RCC 7860 (cell line): ENCODE measurements at places on chromosomes 3 and 15.

DNA sequence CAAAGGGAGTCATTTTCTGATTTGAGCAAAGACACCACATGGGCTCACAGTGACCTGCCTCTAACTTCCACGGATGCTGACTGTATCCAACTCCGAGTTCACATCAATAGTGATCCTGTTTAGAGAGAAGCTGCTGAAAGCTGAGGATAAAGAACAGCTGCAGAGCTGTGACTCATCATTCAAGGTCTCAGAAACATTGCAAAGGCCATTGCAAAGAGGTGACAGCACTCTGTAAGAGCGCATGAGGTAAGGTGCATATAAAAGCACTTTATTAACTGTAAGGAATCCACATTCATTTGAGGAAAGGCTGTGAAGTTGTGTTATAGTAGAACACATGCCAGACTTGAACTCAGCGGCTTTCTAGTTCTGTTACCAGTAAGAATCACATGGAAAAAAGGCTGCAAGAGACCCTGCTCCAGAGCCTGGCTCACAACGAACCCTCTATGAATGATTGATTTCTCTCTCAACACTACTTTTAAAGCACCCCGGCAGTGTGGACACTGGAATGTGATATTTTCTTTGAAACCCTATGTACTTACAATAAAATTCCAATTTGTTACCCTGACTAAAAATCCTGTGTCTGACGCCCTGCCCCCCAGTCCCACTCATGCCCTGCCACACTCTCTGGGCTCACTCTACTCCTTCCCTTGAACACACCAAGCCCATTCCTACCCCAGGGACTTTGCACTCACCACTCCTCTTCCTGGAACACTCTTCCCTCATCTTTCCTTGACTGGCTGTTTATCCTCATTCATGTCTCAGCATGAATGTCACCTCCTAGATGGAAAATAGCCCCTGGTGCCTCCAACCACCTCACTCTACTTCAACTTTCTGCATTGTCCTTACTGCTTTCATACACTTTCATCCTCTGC, 111.2 kb downstream of the LSM3 start:
- peak; percentile 21 for DNase-seq

- no peak for DNase-seq
Measured at GRCh38 chr3:88032245-88032644, 26.6 kb downstream of the CGGBP1 start.

GRCh38 chr3:73234354-73235014, 173.0 kb downstream of the EBLN2 start:
- no peak for DNase-seq

GRCh38 chr3:99777708-99778107, 40.0 kb upstream of the CMSS1 start:
- no peak for DNase-seq

DNA sequence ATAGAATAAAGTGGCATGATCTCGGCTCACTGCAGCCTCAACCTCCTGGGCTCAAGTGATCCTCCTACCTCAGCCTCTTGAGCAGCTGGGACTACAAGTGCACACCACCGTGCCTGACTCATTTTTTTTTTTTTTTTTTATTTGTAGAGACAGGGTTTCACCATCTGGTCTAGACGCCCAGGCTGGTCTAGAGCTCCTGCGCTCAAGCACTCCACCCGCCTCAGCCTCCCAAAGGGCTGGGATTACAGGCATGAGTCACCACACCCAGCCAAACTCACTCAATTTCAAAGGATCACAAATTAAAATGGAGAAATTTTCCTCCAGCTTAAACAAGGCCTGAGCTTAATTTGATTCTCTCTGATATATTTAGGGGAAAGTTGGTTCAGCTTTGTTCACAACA, 27.3 kb upstream of the NMB start:
- DNase-seq, result peak; percentile 64

GRCh38 chr3:23676093-23676492, 129.7 kb upstream of the UBE2E1 start:
- DNase-seq, result peak; percentile 7

- no peak for DNase-seq
Measured at GRCh38 chr3:136883967-136884720, 22.1 kb downstream of the NCK1 start.

DNA sequence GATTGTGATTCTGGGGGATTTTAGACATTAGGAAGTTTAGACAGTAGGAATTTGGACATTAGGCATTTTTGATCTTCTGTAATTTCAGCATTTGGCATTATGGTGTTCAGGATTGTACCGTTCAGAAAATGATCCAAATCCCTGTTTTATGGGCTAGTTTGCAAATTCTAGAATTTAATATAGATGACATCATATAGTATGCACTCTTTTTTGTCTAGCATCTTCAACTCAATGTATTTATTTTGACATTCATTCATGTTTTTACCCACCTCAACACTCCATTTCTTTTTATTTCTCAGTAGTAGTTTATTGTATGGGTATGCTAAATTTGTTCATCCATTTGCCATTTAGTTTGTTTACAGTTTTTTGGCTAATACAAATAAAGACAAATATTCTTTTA, 105.3 kb upstream of the ZPLD1 start:
- no peak for DNase-seq

DNA sequence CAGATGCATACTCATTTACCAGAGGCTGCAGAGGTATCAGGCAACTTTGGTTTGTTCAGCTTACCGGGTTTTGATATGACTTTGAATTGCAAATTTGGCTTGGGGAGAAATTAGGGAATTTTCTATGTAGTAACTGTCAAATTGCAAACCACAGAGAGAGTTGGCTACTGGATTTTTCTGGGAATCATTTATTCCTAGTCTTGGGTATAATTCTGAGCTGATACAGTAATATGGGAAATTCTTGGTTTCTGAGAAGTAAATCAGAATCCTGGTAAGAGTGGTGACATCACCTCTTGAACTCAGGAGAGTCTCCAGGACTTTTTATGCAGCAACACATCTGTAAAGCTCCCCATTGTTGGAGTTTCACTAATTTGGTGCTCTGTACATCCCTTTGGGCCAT, 39.0 kb downstream of the GAP43 start:
- no peak for DNase-seq

DNA sequence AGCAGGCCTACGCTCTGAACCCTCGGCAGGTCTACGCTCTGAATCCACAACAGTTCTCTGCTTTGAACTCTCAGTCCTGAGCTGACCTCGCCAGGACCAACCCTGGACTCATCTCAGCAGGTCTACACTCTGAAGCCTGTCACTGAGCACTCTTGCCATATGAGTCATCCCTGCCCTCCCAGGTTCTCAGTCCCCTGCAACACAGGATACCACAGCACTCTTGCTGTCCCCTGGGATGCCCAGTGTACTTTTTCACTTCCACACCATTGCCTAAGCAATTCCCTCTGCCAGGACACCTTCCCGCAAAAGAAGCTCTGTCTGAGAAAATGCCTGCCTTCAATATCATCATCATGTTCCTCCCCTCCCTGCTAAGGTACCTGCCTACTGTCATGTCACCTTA, 42.0 kb downstream of the NUP210 start:
- peak; percentile 51 for DNase-seq

- no peak for DNase-seq
Measured at GRCh38 chr3:160698599-160699195, 21.7 kb downstream of the ARL14 start.

- no peak for DNase-seq
Measured at GRCh38 chr3:51393564-51393963, 2.5 kb downstream of the RBM15B start.

GRCh38 chr15:79918278-79918677, 21.5 kb upstream of the MTHFS start:
- no peak for DNase-seq

GRCh38 chr15:39744334-39745103, 38.1 kb downstream of the FSIP1 start:
- no peak for DNase-seq

- DNase-seq, result no peak
Measured at GRCh38 chr3:16335772-16336645, 71.0 kb downstream of the OXNAD1 start.

DNA sequence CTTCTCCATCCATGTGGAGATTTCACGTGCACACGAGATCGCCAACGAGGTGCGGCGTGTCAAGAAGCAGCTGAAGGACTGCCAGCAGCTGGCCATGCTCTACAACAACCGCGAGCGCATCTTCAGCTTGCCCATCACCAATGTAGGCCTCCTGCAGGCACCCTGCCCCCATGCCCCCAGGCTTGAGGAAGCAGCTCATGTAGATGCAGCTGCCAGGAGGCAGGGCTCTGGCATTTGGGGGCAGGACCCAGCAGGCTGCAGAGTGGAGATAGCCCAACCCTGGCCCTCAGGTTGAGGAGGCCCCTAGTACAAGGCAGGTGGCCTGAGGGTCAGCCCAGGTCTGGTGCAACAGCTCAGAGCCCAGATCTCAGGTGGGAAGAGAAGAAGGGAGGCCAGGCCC, 36.4 kb downstream of the DNAH1 start:
- no peak for DNase-seq

DNA sequence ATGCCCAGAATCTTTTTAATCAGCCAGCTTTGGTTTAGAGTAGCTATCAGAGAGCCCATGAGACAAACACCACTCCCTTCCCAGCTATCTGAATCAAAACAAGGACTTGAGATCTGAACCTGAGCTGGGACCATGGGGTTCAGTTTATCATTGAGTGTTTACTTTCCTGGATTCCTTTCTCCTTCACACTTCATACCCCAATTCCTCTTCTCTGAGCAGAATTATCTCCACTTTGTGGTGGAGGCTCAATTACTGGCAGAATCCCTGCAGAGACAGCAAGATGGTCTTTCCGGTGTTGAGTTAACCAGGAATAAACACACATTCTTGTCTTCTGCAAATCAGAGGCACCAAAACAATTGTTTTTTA, 102.4 kb downstream of the RPL22L1 start:
- DNase-seq, result no peak

- no peak for DNase-seq
Measured at GRCh38 chr3:11910971-11911531, 64.4 kb upstream of the TAMM41 start.

GRCh38 chr3:172673210-172673679, 37.6 kb downstream of the NCEH1 start:
- DNase-seq, result peak; percentile 65

DNA sequence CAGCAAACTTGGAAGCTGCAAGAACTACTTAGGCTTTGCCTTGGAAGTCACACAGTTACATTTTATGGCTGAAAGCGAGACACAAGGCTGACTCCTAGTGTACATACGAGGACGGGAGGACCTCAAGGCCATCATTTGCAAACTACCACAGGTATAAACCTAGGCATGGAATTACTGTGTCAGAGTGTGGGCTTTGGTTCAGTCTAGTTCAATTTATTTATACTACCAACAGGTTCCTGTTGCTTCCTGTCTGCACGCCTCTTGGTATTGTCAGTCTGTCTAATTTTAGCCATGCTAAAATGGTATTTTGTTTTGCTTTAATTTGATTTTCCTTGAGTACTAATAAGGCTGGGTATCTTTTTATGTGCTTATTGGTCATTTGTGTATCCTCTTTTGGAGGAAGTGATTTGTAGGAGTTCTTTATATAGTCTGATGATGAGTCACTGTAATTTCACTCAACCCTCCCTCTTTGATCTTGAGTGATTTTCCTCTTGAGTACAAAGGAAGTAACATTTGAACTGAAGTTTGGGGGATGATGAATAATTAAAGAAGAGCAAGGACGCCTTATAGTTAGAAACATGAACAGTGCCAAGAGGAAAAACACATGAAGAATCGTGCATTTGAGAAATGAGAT, 8.2 kb downstream of the ANKRD34C start:
- no peak for DNase-seq

DNA sequence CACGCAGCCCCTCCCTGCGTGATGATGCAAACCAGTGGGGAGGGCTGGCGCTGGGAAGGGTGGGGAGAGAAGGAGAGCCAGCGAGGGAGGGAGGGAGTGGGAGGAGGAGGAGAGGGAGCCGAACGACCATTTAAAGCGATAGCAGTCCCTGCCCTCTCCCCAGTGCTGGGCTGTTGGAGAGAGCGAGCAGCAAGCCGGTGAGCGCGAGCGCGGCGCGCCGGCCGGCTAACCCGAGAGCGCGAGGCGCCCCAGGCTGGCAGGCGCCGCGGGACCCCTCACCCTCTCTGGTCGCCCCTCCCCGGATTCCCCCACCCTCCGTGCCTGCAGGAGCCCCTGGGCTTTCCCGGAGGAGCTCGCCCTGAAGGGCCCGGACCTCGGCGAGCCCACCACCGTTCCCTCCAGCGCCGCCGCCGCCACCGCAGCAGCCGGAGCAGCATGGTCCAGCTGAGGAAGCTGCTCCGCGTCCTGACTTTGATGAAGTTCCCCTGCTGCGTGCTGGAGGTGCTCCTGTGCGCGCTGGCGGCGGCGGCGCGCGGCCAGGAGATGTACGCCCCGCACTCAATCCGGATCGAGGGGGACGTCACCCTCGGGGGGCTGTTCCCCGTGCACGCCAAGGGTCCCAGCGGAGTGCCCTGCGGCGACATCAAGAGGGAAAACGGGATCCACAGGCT, at the start of gene GRM7:
Gene GRM7 (plus strand): TSS at position 162 of the 671 bp plus-strand sequence.
- no peak for DNase-seq

- no peak for DNase-seq
Measured at GRCh38 chr3:169666376-169667165, 3.1 kb upstream of the MECOM start.

GRCh38 chr3:18233987-18234716, 191.0 kb downstream of the SATB1 start:
- no peak for DNase-seq

DNA sequence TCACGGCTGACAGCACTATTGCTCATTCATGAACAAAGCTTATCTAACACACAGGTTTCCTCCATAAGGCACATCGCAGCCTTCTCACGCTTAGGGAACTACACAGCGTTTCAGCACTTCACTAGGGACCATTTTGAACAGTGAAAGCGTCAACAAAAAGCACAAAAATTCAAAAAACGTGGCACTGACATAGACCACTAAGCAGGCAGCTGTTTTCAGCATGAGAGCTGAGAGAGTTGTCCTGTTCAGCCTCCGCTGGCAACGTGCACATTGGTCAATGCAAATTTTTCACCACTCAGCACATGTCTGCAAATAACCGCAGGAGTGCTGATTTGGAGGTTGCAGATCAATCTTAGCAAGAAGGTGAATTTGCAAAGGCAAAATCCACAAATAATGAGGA, 109.2 kb downstream of the LRRK1 start:
- no peak for DNase-seq

DNA sequence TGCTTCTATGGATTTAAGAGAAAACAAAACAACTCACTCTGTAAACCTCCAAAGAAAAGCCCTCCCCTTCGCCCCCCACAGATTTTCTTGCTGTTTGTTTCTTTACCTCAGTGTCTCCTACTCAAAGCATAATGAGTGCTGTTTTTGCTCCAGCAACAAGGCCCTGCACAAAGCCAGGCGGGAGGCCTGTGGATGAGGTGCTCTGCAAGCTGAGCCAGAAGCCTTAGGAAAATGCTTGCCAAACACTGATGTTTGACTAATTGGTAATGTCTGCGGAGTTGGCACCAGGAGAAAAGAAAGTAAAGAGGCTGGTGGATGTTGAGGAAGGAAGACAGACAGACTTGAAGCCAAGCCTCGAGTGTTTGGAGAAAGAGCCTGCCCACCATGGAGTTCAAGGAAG, 99.7 kb downstream of the RARB start:
- DNase-seq, result no peak

GRCh38 chr3:192731233-192731632, 3.9 kb upstream of the FGF12 start:
- no peak for DNase-seq

GRCh38 chr3:88742106-88742505, 365.3 kb upstream of the EPHA3 start:
- no peak for DNase-seq
